CD4-positive, CD25-positive, alpha-beta regulatory T cell (primary cell): ENCODE measurements at places on chromosomes 4 and X. TPM values are rescaled to one million over a fixed set of nuclear protein-coding genes. Genes with fewer than 3 reads are reported as not detected.

- H3K4me1 ChIP-seq, result no peaks in the 10 kb centered on the region
Measured at GRCh38 chr4:85107553-85107952, 141.1 kb upstream of the WDFY3 start.

GRCh38 chrX:135437867-135438733, 16.4 kb downstream of the SMIM10L2A start:
- H3K27ac ChIP-seq, result no peak overlapping the region
- H3K4me3 ChIP-seq, result no peak overlapping the region
- DNase-seq, result no peak
- H3K4me1 ChIP-seq, result no peaks in the 10 kb centered on the region
- H3K27me3 ChIP-seq, result no peaks in the 10 kb centered on the region
- H3K36me3 ChIP-seq, result no peaks in the 10 kb centered on the region

DNA sequence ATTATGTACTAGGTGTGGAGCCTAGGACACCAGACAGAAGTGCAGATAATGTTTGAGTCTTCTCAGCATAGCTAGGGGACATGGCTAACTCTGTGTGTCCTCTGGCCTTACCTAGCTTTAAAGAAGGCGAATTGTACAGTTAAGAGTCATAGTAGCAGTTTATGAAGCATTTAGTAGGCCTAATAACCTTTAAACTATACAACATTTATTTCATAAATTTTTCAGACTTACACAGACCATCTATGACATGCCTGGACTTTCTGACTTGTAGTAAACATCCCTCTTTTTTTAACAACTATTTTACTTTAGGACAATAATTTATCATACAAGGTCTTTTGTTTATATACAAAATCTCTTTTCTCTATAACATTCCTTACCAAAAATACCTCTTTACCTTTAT, 37.4 kb downstream of the ETNPPL start:
- no peak for DNase-seq
- H3K4me3 ChIP-seq, result no peak overlapping the region

Gene SLC16A2
- 0.15 TPM for total RNA-seq

GRCh38 chrX:38216642-38217041, 4.0 kb downstream of the SRPX start:
- H3K4me3 ChIP-seq, result no peak overlapping the region
- H3K36me3 ChIP-seq, result no peaks in the 10 kb centered on the region
- H3K4me1 ChIP-seq, result no peaks in the 10 kb centered on the region
- no peak for DNase-seq
- H3K27me3 ChIP-seq, result no peaks in the 10 kb centered on the region

DNA sequence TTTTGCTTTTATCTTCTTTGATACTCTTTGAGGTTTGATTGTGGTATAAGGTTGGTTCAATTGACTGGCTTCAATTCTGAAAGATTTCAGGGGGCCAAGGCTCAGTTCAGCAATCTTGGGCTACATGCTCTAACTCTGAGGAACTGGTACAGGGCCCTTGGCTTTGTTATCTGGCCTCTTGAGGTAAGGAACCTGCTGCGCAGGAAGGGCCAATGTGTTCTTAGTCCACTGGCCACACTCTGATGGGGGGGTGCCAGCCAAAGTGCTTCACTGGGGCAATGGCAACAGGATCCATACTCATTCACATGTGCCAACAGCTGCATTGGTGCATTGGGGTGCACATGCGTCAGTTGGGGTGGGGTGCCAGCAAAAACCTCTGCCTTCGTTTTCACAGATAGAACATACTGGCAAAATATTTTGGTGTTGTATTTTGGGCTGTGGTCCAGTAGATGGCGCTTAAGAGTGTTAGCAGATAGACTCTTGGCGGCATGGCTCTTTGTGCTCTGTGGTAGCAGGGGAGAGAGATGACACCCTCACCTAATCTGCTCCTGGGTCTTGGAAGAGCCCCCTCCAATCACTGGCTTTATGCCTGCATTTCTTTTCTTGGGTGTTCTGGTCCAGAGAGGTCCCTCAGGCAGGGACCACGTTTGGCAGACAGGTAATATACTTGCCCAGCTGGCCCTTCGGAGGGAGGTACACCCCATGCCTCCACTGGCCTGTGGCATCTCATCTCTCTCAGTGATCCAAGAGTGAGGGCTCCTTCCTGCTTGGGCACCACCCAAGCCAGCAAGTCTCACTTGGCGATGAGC, 42.9 kb downstream of the NDST3 start:
- H3K27me3 ChIP-seq, result no peaks in the 10 kb centered on the region
- peak; percentile 14 for DNase-seq
- no peak overlapping the region for H3K4me3 ChIP-seq
- H3K36me3 ChIP-seq, result no peaks in the 10 kb centered on the region
- H3K27ac ChIP-seq, result no peak overlapping the region

Gene GIMD1
- total RNA-seq, result not detected

GRCh38 chrX:153411988-153412574, 809 bp downstream of the ZFP92 start:
- H3K36me3 ChIP-seq, result no peaks in the 10 kb centered on the region
- no peak for DNase-seq
- H3K27me3 ChIP-seq, result no peaks in the 10 kb centered on the region
- no peak overlapping the region for H3K4me3 ChIP-seq
- H3K27ac ChIP-seq, result no peak overlapping the region

Gene GYPE
- total RNA-seq, result not detected
